ENCODE measurements at places on chromosomes 3 and 15.

DNA sequence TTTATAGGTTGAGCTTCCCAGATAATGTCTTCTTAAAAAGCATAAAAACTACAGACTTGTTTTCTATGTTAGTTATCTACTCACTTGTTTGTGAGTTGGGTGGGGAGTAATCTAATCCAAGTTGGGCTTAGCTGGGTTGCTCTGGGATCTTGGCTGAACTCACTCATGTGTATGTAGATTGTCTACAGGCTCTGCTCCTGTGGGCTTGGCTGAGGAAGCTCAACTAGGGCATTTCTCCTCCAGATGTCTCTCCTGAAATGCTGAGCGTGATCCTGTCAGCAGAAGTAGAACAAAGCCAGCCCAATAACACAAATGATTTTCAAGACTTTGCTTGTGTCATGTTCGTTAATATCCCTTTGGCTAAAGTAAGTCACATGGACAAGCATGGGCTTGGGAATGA lies 17.3 kb downstream of the KCNH8 start:
- DNase-seq, result no peak

GRCh38 chr3:134874737-134875413 lies 79.8 kb downstream of the EPHB1 start:
- DNase-seq, result no peak

- DNase-seq, result no peak
Observed at GRCh38 chr3:150331978-150332568, 76.0 kb upstream of the TSC22D2 start.

DNA sequence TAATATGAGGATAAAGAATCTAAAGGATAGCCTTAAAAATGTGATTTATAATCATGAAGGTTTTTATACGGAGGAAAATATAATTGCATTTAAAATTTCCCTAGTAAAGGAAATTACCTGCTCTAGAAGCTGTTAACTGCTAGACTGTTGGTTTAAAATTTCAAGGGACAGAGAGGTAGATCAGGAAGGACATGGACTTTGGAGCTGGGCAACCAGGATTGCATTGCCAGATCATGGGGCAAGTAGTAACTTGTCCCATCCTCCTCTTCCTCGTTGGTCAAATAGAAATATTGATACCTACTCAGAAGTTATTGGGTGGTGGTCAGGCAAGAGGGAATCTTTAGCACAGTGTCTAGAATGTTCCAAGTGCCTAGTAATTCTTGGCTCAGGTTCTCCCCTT lies 525.1 kb downstream of the MFSD1 start:
- DNase-seq, result no peak

Measured in heart right ventricle (tissue), 16 donors.